ENCODE measurements at places on chromosomes 4 and X. TPM values are rescaled to one million over a fixed set of nuclear protein-coding genes. Genes with fewer than 3 reads are reported as not detected.

GRCh38 chr4:17701882-17702281, 79.5 kb downstream of the FAM184B start:
- no peak for DNase-seq
- H3K27me3 ChIP-seq = no peaks in the 10 kb centered on the region
- peaks cover 18% of the 10 kb centered on the region for H3K4me1 ChIP-seq
- H3K27ac ChIP-seq = no peak overlapping the region
- no peak overlapping the region for H3K4me3 ChIP-seq
- no peaks in the 10 kb centered on the region for H3K36me3 ChIP-seq

- H3K4me1 ChIP-seq = no peaks in the 10 kb centered on the region
- DNase-seq = no peak
- peaks cover 40% of the 10 kb centered on the region for H3K36me3 ChIP-seq
- H3K4me3 ChIP-seq = no peak overlapping the region
- H3K27me3 ChIP-seq = no peaks in the 10 kb centered on the region
These were observed 10.9 kb upstream of the UVSSA start for GRCh38 chr4:1336088-1336491.

GRCh38 chrX:10571260-10571659, 49.1 kb downstream of the MID1 start:
- H3K27ac ChIP-seq = no peak overlapping the region
- no peak for DNase-seq
- H3K27me3 ChIP-seq = no peaks in the 10 kb centered on the region

DNA sequence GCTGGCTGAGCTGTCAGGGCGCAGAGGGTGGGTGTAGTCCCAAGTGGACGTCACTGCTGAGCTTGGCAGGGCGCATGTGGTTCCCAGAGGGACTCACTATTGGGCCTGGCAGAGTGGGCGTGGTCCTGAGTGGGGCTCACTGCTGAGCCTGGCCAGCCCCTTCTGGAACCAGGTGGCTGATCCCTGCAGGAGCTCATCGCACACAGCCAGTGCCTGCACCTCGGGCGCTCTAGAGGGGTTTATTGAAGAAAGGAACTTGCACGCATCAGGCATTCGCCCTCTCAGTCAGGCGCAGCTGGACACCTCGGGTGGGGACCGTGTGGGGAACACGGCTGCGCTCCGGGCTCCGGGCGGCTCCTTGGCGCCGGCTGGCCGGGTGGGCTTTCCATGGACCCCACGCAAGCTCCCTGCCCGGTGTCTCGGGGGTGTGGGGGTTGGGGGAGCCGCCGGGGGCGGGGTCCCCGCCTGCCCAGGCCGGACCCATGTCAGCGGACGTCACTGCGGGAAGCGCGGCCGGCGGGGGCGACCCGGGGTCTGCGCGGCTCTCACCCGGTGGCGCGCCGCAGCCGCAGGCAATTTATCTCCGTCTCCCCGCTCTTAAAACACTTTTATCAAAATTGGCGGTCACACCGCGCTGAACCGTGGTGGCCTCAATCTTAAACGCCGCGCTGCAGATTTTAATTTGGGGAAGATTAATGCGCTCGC, 65.4 kb upstream of the NKX1-1 start:
- no peak overlapping the region for H3K27ac ChIP-seq
- peaks cover 8% of the 10 kb centered on the region for H3K4me1 ChIP-seq
- H3K36me3 ChIP-seq = no peaks in the 10 kb centered on the region
- H3K4me3 ChIP-seq = no peak overlapping the region

GRCh38 chr4:167469436-167469835, 235.1 kb upstream of the SPOCK3 start:
- H3K4me1 ChIP-seq = no peaks in the 10 kb centered on the region
- DNase-seq = no peak
- no peaks in the 10 kb centered on the region for H3K27me3 ChIP-seq
- no peak overlapping the region for H3K27ac ChIP-seq

DNA sequence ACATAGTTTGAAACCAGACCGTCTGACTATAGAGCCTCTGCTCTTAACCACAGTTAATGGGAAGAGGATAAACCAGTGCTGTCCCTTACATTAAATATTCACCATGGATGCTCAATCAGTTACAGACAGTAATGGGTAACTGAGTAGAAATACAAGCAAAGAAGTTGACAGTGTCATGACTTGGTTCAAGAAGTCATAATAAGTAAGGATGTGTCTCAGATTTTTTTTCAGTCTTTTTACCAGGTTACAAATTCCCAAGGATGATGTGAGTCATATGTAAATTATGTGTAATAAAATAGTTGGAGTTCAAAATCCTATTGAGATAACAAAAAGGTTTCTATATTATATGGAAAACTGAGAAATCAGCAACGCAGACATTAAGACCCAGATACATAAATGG, 31.1 kb downstream of the ZCCHC4 start:
- H3K27me3 ChIP-seq = no peaks in the 10 kb centered on the region
- no peak overlapping the region for H3K4me3 ChIP-seq
- no peak for DNase-seq
- H3K27ac ChIP-seq = no peak overlapping the region

GRCh38 chrX:9493936-9494335, 29.1 kb downstream of the TBL1X start:
- H3K27ac ChIP-seq = no peak overlapping the region
- peaks cover 9% of the 10 kb centered on the region for H3K4me1 ChIP-seq
- H3K4me3 ChIP-seq = no peak overlapping the region
- H3K36me3 ChIP-seq = no peaks in the 10 kb centered on the region
- DNase-seq = no peak

GRCh38 chr4:92175250-92175649, 128.5 kb upstream of the GRID2 start:
- no peak overlapping the region for H3K4me3 ChIP-seq
- no peak overlapping the region for H3K27ac ChIP-seq
- no peaks in the 10 kb centered on the region for H3K36me3 ChIP-seq
- H3K4me1 ChIP-seq = no peaks in the 10 kb centered on the region
- H3K27me3 ChIP-seq = no peaks in the 10 kb centered on the region

- H3K4me3 ChIP-seq = no peak overlapping the region
- H3K27ac ChIP-seq = no peak overlapping the region
- H3K36me3 ChIP-seq = no peaks in the 10 kb centered on the region
- no peaks in the 10 kb centered on the region for H3K27me3 ChIP-seq
- DNase-seq = no peak
- no peaks in the 10 kb centered on the region for H3K4me1 ChIP-seq
These were observed 14.6 kb downstream of the TLR8 start for GRCh38 chrX:12920990-12921389.

- H3K4me1 ChIP-seq = no peaks in the 10 kb centered on the region
- H3K36me3 ChIP-seq = no peaks in the 10 kb centered on the region
- no peaks in the 10 kb centered on the region for H3K27me3 ChIP-seq
These were observed 79.4 kb downstream of the ADGRG4 start for GRCh38 chrX:136380010-136380769.

DNA sequence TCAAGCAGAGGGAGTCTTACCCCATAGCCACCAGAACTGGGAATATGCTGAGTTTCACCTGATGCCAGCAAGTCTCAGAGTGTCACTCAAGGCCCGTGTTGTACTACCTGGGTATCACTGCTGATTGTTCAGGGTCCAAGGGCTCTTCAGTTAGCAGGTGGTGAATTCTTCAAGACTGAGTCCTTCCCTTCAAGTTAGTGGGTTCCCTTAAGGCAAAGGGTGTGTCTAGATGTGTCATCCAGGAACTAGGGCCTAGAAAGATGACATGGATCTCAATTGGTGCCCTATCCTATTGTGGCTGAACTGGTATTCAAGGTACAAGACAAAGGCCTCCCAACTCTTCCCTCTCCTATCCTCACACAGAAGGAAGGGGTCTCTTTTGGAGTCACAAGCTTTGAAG, 159.9 kb upstream of the DIPK2B start:
- H3K4me3 ChIP-seq = no peak overlapping the region
- DNase-seq = no peak
- no peaks in the 10 kb centered on the region for H3K36me3 ChIP-seq
- H3K27me3 ChIP-seq = no peaks in the 10 kb centered on the region
- H3K4me1 ChIP-seq = no peaks in the 10 kb centered on the region
- H3K27ac ChIP-seq = no peak overlapping the region

- H3K4me1 ChIP-seq = no peaks in the 10 kb centered on the region
- H3K4me3 ChIP-seq = no peak overlapping the region
- no peak for DNase-seq
These were observed 727.8 kb downstream of the GRID2 start for GRCh38 chr4:93031431-93032098.

DNA sequence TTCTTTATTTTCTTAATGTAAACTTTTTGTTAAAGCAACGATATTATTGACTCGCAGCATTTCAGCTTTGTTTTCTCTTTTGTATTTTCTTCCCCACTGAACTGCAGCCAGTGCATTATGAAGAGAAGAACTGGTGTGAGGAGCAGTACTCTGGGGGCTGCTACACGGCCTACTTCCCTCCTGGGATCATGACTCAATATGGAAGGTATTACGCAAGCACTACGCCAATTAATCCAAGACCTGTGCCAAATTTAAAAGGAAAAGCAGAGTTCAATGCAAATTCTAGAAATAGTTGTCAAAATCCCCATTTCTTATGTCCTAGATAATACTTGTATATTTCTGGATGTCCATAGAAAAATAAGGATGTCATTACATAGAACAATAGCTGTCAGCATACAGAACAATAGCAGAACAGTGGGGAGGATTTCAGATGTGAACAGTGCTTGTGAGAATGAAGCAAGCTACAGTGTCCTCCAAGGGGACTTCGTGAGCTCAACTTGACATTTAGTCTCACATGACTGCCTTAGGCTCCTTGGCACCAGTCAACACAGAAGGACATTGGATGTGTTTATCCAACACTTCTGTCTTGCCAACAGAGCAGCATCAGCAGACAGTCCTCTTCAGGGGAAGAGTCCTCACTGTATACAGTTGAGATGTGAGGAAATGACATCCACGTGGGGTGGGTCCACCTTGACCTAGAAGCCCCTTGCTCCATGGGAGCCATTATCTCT, 85.9 kb downstream of the MAOA start:
- no peak overlapping the region for H3K27ac ChIP-seq
- H3K36me3 ChIP-seq = no peaks in the 10 kb centered on the region
- no peak overlapping the region for H3K4me3 ChIP-seq
- DNase-seq = no peak
- no peaks in the 10 kb centered on the region for H3K27me3 ChIP-seq

GRCh38 chrX:153744210-153745066, 19.6 kb upstream of the PLXNB3 start:
- no peak overlapping the region for H3K27ac ChIP-seq
- no peaks in the 10 kb centered on the region for H3K36me3 ChIP-seq
- H3K4me3 ChIP-seq = no peak overlapping the region
- peak; percentile 22 for DNase-seq
- no peaks in the 10 kb centered on the region for H3K4me1 ChIP-seq

DNA sequence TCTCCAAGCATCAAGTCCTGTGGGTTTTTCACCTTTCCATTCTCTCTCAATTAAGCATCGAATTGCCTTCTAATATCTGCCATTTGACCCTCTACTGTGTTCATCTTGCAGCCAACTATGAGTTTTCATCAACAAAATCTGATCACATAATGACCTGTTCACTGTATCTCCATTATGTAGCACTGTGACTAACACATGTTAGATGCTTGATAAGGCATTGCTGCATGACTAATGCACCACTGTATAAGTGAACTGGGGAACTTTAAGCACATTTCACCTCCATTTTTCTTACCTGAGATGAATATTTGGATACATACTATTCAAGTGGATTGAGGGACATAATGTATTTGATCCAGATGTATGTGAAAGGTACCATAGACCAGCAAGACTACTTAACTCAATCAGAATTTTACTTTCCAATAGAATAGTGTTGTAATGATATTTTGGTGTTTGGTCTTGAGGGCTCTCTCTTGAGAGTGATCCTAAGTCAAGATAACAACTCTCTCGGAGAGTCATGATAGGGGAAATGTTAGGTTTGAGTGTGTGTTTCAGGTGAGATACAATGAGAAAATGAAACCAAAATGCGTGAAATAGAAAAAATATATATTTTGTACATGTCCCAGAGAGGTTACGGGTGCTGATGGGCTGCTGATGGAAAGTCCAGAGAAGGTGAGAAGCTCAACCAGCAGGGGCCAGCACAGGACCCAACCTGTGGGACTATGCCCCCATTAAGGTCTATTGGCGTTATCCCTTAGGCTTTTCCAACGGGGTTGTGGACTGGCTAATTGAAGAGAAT, 60.2 kb upstream of the HS3ST1 start:
- no peak overlapping the region for H3K4me3 ChIP-seq
- no peaks in the 10 kb centered on the region for H3K36me3 ChIP-seq
- H3K4me1 ChIP-seq = no peaks in the 10 kb centered on the region
- H3K27ac ChIP-seq = no peak overlapping the region
- H3K27me3 ChIP-seq = no peaks in the 10 kb centered on the region

DNA sequence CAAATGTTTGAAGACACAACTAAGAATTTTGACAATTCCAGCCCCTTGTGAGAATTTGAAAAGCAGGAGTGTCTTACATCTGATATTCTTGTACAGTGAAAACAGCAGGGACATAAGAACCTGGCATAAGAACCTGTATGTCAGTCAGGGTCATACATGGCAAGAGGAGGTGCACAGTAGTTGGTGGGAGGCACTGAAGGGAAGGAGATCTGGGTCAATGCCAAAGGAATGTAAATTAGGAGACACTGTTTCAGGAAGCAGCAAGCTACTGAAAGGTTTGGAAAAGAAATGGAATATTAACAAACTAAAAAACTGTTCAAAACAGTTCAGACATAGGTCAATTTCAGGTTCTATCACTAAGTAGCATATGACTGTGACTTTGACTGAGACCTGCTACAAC, 25.0 kb upstream of the SPP1 start:
- H3K27me3 ChIP-seq = no peaks in the 10 kb centered on the region
- peaks cover 15% of the 10 kb centered on the region for H3K4me1 ChIP-seq
- H3K36me3 ChIP-seq = no peaks in the 10 kb centered on the region
- H3K4me3 ChIP-seq = no peak overlapping the region
- DNase-seq = no peak

- no peaks in the 10 kb centered on the region for H3K36me3 ChIP-seq
- DNase-seq = no peak
- H3K4me1 ChIP-seq = no peaks in the 10 kb centered on the region
- H3K4me3 ChIP-seq = no peak overlapping the region
- H3K27me3 ChIP-seq = no peaks in the 10 kb centered on the region
These were observed 158.3 kb upstream of the AADAT start for GRCh38 chr4:170248029-170248428.

Gene ARMCX4
- total RNA-seq = 6.5 TPM

Gene LGI2
- 2.0 TPM for total RNA-seq

Gene UPF3B
- total RNA-seq = 4.2 TPM

Gene ZCCHC12
- total RNA-seq = not detected

Gene CYLC1
- total RNA-seq = not detected

Gene GRID2
- not detected for total RNA-seq

Gene SOX3
- total RNA-seq = not detected

Gene SORBS2
- 218 TPM for total RNA-seq

Gene CLGN
- 2.3 TPM for total RNA-seq

All from body of pancreas (tissue), 4 donors.